CD4-positive, CD25-positive, alpha-beta regulatory T cell (primary cell): ENCODE measurements at places on chromosomes 11 and 22. TPM values are rescaled to one million over a fixed set of nuclear protein-coding genes. Genes with fewer than 3 reads are reported as not detected.

The ACRV1 gene
- polyA plus RNA-seq: not detected

The GAB4 gene
- not detected for polyA plus RNA-seq

The OR10G4 gene
- not detected for polyA plus RNA-seq

The ROBO4 gene
- polyA plus RNA-seq: not detected

The GAL gene
- polyA plus RNA-seq: not detected

The SSH3 gene
- polyA plus RNA-seq: 3.7 TPM
